Left ventricle myocardium superior (tissue), 1 donor: ENCODE measurements at places on chromosomes 4 and X.

- no peak for DNase-seq
These were observed 1670.4 kb upstream of the AGA start for GRCh38 chr4:179112441-179113170.

- DNase-seq: no peak
These were observed 25.3 kb upstream of the GBA3 start for GRCh38 chr4:22667332-22667940.

- no peak for DNase-seq
These were observed 3.3 kb upstream of the BBS7 start for GRCh38 chr4:121873604-121874003.

GRCh38 chr4:81503586-81503985 lies 31.9 kb upstream of the RASGEF1B start:
- no peak for DNase-seq

DNA sequence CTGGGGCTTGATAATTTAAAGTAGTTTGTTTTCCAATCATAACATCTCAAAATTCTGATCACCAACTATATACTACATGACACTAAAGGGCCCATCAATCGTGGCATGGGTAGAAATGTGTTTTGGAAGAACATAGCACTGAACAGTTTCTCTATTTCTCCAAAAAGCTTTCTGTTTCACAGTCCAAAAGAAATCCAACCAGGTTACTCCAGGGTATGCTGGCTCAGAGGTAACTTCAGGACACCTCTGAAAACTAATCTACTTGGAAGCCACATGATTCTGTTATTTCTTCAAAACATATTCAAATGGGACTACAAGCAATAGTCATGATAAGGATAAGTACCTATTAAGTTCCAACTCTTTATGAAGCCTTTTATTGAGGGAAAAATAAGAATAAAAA lies 8.3 kb downstream of the PHKA1 start:
- DNase-seq: no peak

DNA sequence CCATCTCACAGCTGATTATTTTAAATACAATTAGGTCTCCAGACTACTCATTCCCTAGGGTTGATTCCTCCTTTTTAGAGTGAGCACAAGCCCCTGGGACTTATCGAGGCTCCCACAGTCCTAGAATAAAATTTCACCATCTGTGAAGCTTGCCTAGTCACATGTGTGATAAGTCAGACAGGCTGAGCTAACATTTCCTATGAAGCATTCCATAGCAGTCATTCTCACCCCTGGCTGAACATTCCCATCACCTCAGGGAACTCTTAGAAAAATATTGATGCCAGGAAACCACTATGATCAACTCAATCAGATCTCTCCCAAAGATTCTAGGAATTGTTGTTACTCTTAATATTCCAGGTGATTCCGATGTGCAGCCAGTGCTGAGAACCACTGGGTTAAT lies 37.7 kb downstream of the ARHGEF9 start:
- DNase-seq: no peak

DNA sequence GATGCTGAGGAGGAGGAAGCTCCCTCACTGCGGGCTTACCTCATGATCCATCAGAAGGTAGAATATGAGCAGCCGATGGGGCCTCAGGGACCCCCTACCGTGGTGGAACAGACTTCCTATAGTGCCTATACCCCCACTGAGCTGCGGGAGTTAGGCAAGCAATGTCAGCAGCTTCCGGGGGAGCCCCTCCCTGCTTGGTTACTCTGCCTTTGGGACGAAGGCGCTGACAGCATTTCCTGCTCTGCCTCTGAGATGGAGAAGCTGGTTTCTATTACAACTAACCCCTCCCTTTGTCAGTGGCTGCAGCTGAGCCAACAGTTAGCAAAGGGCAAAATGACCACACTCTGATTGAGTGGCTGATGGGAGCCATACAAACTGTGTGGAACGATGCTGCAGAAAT lies 430.7 kb downstream of the IDS start:
- peak; percentile 60 for DNase-seq

DNA sequence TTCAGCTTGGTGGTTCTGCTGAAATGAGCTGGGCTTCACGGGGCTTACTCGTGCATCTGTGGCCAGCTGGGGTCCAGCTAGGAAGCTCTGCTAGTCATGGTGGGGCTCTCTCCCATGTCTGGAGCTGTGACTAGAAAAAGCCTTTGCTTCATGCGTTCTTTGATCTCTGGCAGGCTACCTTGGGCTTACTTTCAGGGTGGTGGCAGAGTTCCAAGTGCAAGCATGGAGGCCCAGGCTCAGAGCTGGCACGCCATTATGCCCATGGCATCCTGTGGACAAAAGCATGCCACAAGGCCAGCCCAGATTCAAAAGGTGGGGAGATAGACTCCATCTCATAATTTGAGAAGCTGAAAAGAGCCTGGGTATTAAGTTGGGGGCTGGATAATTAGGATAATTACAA lies 55.4 kb upstream of the GBA3 start:
- no peak for DNase-seq

GRCh38 chr4:18630218-18631110 lies 608.9 kb upstream of the LCORL start:
- DNase-seq: no peak

DNA sequence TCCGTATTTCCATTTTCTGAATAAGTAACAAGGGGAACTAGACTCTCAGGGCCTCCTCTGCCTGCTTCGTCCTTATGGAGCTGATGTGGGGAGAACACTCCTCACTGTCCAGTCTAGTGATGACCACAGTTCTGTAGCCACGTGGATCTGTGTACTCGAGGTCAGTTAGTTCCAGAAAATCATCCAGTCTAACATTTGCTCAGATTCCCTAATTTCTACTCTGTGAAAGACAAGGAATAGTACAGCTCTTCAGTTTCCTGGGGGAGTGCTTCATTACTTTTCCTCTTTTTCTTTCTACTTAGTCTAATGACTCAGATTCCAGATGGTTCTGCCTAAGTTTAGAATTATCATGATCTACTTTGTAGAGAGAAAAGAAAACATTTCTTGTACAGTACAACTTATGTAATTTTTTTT lies 82.6 kb downstream of the SORBS2 start:
- DNase-seq: no peak

- peak; percentile 73 for DNase-seq
These were observed at the start of gene PLXNA3 for GRCh38 chrX:154458116-154458953. TSS of gene PLXNA3 (plus strand) at chrX:154458281. CDS start at chrX:154460184, 1,903 bp downstream.

- no peak for DNase-seq
These were observed 68.5 kb upstream of the MXD4 start for GRCh38 chr4:2330091-2331042.

DNA sequence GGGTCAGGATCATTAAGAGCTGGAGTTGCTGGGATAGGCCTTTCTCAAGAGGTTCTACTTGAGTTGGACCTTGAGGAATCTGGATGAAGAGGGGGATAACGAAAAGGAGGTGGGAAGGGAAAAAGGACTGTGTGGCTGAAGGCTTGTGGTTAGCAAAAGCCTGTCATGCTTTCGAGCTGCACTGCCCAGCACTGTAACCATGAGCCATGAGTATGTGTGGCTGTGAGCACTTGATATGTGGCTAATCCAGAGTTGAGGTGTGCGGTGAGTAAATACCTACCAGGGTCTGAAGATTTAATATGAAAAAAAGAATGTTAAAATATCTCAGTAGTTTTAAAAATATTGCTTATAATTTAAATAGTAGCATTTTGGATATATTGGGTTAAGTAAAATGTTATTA lies 11.4 kb downstream of the TMEM165 start:
- no peak for DNase-seq

DNA sequence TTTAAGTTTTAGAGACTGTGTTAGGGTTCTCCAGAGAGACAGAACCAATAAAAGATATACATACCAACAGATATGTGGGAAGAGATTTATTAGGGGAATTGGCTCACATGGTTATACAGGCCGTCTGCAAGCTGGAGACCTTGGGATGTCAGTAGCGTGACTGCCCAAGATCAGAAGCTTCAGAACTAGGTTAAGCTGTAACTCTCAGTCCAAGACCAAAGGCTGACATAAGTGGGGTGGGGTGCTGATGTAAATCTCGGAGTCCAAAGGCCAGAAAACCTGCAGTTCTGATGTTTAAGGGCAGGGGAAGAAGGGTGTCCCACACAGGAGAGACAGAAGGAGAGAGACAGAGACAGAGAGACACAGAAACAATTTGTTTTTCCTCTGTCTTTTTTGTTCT lies 10.5 kb downstream of the CLDN34 start:
- no peak for DNase-seq
